ENCODE measurements at places on chromosomes 6 and 20. TPM values are rescaled to one million over a fixed set of nuclear protein-coding genes. Genes with fewer than 3 reads are reported as not detected.

The EYA2 gene
- total RNA-seq: 3.5 TPM

The CCN2 gene
- 821 TPM for total RNA-seq

The RWDD2A gene
- total RNA-seq: 7.0 TPM

The LGSN gene
- total RNA-seq: not detected

The PEDS1 gene
- 34.3 TPM for total RNA-seq

The MATN4 gene
- 0.27 TPM for total RNA-seq

The PRDM13 gene
- total RNA-seq: not detected

The EBF4 gene
- 14.1 TPM for total RNA-seq

The PKIB gene
- 0.81 TPM for total RNA-seq

The FIG4 gene
- 12.9 TPM for total RNA-seq

The GMPR gene
- total RNA-seq: 17.0 TPM

The FGD2 gene
- 27.5 TPM for total RNA-seq

The SALL4 gene
- not detected for total RNA-seq

The TINAG gene
- not detected for total RNA-seq

DNA sequence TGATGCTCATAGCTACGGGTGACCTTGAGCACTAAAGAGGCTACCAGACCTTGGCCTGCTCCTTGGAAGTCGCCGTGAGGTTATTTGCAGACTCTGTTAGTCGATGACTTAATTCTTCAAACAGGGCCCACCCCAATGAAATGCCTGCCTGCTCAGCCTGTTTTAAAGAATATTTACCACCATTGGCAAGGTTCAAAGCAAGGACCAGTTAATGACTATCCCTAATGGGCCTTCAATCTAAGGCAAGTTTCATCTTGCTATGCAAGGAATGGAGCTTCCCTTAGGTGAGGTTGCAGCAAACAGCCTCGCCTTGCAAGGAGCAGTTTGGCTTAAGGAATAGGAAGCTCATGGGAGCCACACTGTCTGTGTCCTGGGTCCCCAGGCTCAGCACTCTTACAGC, 22.9 kb upstream of the SPO11 start:
- H3K27me3 ChIP-seq: no peaks in the 10 kb centered on the region
- DNase-seq: no peak
- H3K4me3 ChIP-seq: no peak overlapping the region
- H3K27ac ChIP-seq: no peak overlapping the region

DNA sequence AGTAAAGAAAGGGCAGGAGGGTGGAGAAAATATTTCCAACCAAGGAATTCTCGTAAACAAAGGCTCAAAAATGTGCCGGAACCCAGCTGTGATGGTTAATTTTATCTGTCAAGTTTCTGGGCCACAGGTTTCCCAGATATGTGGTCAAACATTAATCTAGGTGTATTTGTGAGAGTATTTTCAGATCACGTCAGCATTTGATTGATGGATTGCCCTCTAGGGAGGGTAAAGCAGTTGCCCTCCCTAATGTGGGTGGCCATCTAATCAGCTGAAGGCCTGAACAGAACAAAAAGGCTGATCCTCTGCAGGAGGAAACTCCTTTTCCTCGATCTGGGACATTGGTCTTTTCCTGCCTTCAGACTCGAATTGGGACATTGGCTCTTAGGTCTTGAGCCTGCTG, 298.7 kb upstream of the TCF21 start:
- no peak for DNase-seq
- H3K4me1 ChIP-seq: no peaks in the 10 kb centered on the region
- H3K4me3 ChIP-seq: no peak overlapping the region
- no peaks in the 10 kb centered on the region for H3K36me3 ChIP-seq

GRCh38 chr6:4102687-4103244, 23.8 kb upstream of the FAM217A start:
- H3K27me3 ChIP-seq: no peaks in the 10 kb centered on the region
- no peaks in the 10 kb centered on the region for H3K4me1 ChIP-seq
- H3K27ac ChIP-seq: no peak overlapping the region
- H3K36me3 ChIP-seq: no peaks in the 10 kb centered on the region

- no peaks in the 10 kb centered on the region for H3K27me3 ChIP-seq
- H3K36me3 ChIP-seq: no peaks in the 10 kb centered on the region
- H3K4me3 ChIP-seq: no peak overlapping the region
- no peaks in the 10 kb centered on the region for H3K4me1 ChIP-seq
- no peak overlapping the region for H3K27ac ChIP-seq
- DNase-seq: no peak
Measured at GRCh38 chr6:66429210-66429609, 722.2 kb upstream of the EYS start.

- H3K27me3 ChIP-seq: no peaks in the 10 kb centered on the region
- DNase-seq: no peak
- no peak overlapping the region for H3K27ac ChIP-seq
- H3K4me1 ChIP-seq: no peaks in the 10 kb centered on the region
- no peaks in the 10 kb centered on the region for H3K36me3 ChIP-seq
- no peak overlapping the region for H3K4me3 ChIP-seq
Measured at GRCh38 chr20:43151901-43152300, 37.8 kb downstream of the PTPRT start.

- H3K36me3 ChIP-seq: no peaks in the 10 kb centered on the region
- no peak overlapping the region for H3K4me3 ChIP-seq
- H3K4me1 ChIP-seq: peaks cover 6% of the 10 kb centered on the region
- H3K27me3 ChIP-seq: no peaks in the 10 kb centered on the region
- DNase-seq: no peak
Measured at GRCh38 chr6:45433533-45434380, 56.0 kb upstream of the SUPT3H start.

DNA sequence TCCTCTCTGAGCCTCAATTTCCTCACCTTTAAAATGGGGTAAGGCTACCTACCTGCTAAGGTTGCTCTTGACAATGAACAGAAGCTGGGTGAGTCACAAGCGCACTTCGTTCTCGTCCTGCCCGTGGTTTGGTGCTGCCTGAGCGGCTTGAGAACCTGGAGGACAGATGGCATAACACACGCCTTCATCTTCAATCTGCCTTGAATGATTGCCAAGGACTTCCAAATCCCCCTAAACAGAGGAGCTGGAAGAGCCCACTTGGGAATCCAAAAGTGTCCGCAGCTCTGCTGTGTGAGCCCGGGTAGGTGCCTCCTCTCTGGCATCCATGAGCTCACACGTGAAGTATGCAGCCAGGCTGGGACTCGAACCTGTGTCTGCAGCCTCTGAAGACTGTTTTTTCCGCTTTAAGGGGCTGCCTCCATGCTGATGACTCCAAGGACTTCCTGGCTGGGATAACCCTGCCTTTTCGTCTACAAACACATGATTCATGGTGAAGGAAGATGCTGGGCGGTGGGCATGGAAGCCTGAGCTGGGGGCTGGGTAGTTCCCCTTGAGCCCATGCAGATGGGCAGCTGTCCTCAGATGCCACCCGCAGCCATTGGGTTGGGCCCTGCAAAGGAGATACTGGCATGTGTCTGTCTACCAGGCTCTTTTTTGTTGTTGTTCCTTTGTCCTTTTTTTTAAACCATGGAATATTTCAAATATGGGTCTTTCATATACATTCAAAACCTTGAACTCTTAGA, 25.3 kb upstream of the CSNK2A1 start:
- no peak overlapping the region for H3K27ac ChIP-seq
- peaks cover 5% of the 10 kb centered on the region for H3K4me1 ChIP-seq
- peaks cover 4% of the 10 kb centered on the region for H3K27me3 ChIP-seq

DNA sequence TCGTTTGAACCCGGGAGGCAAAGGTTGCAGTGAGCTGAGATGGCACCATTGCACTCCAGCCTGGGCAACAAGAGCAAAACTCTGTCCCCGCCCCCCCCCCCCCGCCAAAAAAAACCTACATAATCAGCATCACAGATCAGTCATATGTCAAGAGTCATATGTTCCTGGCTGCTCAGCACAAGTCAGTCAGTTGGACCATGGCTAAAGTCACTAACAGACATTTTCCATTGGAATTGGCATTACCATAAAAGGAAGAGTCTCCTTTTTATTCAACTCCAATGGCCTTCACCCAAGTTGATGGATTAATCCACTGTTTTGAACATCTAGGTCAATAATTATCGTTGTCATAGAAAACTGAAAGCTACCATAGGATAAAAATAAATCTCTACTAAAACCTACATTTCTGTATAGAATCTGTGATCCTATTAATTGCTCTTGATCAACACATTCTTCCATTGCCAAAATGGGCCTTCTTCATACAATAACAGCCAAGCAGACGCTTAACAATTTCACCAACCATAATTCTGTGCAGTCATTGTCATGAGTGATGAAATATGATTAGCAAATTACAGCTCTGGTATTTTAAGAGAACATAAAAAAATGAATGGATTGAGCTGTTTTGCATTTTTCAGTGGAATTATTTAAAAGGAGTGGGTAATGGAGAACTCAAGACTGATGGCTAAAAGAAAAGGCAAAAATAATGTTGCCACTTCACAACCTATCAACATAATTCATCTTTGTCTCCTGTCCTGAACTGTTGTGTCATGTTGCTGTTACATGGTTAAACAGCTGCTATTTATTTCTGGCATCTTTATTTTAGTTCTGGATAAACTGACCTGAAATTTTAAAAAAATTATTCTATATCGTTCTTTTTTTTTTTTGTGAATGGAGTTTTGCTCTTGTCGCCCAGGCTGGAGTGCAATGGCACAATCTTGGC, 555.5 kb upstream of the JARID2 start:
- H3K27me3 ChIP-seq: no peaks in the 10 kb centered on the region
- no peaks in the 10 kb centered on the region for H3K36me3 ChIP-seq
- no peak overlapping the region for H3K4me3 ChIP-seq
- no peak overlapping the region for H3K27ac ChIP-seq
- DNase-seq: no peak

DNA sequence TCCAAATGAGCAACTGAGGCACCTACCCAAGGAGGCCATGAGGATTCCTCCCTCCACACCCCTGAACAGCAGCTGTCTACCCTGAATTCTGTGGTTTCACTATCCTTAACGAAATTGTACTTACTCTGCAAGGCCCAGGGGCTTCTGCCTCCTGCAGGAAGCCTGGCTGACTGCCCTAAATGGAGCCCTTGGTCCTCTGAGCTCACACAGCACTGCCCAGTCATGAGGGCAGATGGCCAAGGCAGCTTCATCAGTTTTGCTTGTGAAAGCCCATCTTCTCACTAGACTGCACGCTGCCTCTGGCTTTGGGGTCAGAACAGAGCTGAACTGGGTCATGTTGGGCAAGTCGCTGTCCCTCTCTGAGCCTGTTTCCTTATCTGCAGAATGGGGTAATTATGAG, 26.4 kb upstream of the SIRPA start:
- H3K27me3 ChIP-seq: no peaks in the 10 kb centered on the region
- no peaks in the 10 kb centered on the region for H3K36me3 ChIP-seq
- no peak overlapping the region for H3K4me3 ChIP-seq

GRCh38 chr20:19875376-19876221, 117.5 kb downstream of the RIN2 start:
- DNase-seq: no peak
- peak overlapping the region; percentile 58 for H3K4me3 ChIP-seq
- peaks cover 26% of the 10 kb centered on the region for H3K4me1 ChIP-seq
- H3K36me3 ChIP-seq: no peaks in the 10 kb centered on the region
- H3K27me3 ChIP-seq: no peaks in the 10 kb centered on the region

DNA sequence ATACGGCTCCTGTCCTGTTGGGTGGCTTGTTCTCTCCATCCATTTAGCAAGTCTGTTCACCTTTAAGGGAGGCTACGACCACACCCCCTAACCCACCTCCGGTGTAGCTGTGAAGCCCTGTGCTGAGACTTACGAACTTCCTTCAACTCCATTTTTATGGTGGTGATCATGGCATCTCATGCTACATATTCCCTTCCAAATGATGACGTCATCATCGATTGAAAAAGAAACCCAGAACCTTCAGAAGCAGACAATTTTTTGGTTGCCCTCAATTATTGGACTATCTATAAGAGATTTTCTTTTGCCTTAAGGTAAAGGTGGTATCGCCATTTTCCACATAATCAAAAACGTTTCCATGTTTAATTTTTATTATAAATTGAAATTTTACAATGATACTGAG, 389.0 kb downstream of the CBLN4 start:
- no peak overlapping the region for H3K4me3 ChIP-seq
- no peak for DNase-seq
- no peaks in the 10 kb centered on the region for H3K27me3 ChIP-seq
- H3K4me1 ChIP-seq: no peaks in the 10 kb centered on the region

DNA sequence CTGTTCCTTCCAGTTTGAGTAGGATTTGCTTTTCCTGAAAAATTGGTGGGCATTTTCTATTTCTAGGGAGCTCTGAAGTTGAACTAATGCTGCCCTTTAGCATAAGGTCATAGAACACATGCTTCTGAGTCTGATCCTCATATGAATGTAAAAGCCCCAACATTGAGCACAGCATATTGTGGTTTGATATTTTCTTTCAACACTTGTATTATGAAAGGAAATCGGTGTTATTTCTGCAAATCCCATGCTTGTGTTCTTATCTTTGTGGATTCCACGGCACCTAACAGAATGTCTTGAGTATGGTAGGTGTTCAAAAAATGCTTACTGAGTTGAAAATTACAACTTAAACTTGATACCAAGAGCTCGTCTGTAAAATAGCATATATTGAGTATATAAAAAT, 85.8 kb downstream of the TRMT11 start:
- H3K4me3 ChIP-seq: no peak overlapping the region
- no peak overlapping the region for H3K27ac ChIP-seq
- no peaks in the 10 kb centered on the region for H3K27me3 ChIP-seq
- H3K36me3 ChIP-seq: no peaks in the 10 kb centered on the region
- no peak for DNase-seq

DNA sequence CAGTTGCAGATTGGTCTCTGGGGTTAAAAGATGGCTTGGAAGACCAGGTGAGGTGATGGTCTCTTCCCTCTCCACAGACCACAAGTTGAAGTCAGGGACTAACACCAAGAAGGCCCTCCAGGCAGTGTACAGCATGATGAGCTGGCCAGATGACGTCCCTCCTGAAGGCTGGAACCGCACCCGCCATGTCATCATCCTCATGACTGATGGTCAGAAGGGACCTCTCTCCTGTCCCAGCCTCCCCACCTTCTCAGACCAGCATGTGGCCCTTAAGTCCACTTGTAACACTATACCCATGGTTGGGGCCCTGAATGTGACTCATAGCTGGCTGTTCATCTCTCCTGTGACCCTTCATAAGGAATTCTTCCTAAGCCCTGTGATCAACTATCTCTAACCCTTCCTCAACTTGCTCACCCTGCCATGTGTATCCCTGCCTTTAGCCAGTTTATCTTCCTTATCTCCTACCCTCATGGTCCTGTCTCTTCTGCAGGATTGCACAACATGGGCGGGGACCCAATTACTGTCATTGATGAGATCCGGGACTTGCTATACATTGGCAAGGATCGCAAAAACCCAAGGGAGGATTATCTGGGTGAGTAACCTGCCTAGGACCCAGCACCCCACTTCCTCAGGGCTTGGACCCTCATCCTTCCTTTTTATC, 3.0 kb downstream of the CFB start:
- no peak overlapping the region for H3K4me3 ChIP-seq
- DNase-seq: no peak
- H3K4me1 ChIP-seq: peaks cover 12% of the 10 kb centered on the region
- no peak overlapping the region for H3K27ac ChIP-seq
- H3K36me3 ChIP-seq: peaks cover 17% of the 10 kb centered on the region

All from thoracic aorta (tissue), 2 donors.